ENCODE measurements at places on chromosomes 5 and 9.

GRCh38 chr9:27864644-27865438 lies 291.6 kb upstream of the C9orf72 start:
- H3K27me3 ChIP-seq = no peaks in the 10 kb centered on the region
- H3K4me1 ChIP-seq = no peaks in the 10 kb centered on the region
- H3K4me3 ChIP-seq = no peak overlapping the region

DNA sequence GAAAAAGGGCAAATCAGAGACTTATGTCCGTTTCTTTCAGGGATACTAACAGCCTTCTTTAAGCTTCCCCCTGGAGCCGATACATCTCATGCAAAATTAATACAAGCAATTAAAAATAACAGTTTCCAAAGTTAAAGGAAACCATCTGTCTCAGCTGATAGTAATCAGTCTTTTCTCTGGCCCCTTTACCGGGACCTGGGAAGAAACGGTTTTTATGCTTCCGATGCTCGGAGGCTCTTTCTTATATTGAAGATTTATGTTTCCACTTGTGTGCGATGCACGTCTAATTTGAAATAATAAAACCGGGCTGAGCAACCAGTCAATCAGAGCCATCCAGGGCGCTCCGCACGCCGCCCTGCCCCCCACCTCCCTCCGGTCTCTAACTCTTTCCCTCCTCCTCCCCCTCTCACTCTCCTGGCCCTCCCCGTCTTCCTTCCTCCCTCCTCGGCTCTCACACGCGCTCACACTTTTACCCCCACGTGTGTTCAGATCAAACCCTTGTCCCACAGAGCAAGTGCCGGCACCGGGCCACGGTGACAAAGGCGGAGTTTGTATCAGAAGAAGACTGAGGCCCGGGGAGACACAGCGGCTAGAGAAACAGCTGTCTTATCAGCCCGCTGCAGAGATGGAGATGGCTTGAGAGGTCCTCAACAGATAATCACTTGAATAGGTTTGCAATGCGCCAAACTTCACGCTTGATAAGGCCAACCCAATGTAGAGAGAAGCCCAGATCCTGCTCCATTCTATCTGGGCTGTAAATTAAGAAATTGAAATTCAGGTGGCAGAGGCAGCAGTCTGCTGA lies 5.1 kb upstream of the ELAVL2 start:
- H3K36me3 ChIP-seq = no peaks in the 10 kb centered on the region
- DNase-seq = no peak
- H3K27me3 ChIP-seq = no peaks in the 10 kb centered on the region
- H3K27ac ChIP-seq = no peak overlapping the region
- H3K4me3 ChIP-seq = no peak overlapping the region

DNA sequence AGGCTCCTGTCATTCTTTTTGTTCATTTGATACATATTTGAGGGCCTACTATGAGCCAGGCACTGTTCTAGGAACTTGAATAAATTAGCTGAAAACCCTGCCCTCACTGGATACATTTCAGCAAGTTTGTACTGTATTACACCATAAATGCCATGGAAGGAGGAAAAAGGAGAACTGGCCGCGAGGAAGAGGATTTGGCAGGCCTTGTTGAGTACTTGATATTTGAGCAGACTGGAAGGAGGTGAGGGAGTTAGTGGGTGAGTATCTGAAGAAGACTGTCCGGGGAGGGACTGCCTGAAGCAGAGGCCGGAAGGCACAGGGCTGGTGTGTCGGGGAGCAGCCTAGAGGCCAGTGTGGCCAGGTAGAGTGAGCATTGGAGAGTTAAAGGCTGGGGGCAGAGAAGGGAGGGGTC lies 4.5 kb downstream of the SNX30 start:
- H3K27me3 ChIP-seq = no peaks in the 10 kb centered on the region
- H3K4me1 ChIP-seq = peaks cover 33% of the 10 kb centered on the region
- DNase-seq = no peak
- no peaks in the 10 kb centered on the region for H3K36me3 ChIP-seq

DNA sequence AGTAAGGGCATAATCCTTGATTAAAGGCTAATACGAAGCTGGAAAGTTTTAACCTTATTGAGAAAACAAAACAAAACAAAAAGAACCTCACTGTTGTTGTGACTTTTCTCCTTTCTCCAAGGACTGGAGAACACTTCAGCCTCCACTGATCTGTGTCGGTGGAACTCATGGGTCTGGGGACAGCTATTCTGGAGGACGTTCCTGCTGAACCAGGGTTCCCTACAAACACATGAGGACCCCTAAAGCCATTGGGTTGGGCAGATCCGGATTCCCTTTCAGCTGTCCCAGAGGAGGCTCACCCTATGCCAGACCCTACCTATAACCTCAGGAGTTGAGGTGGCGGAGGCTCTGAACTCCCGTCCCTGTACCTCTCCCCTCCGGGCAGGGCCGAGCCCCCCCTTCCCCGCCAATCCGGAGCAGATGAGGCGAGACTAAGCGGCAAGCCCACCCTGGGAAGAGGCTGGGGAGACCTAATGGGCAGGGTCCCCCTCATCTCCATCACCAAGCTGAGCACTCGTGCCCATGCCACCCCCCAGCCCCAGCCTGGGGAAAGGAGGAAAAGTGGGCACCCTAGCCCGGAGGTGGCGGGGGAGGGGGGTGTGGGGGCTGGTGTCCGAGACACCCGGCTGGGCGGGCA lies 1.6 kb upstream of the TCF7 start:
- H3K27me3 ChIP-seq = no peaks in the 10 kb centered on the region
- H3K4me3 ChIP-seq = no peak overlapping the region
- no peaks in the 10 kb centered on the region for H3K36me3 ChIP-seq
- DNase-seq = no peak
- no peak overlapping the region for H3K27ac ChIP-seq

GRCh38 chr9:132648685-132649084 lies 21.1 kb downstream of the DDX31 start:
- H3K4me3 ChIP-seq = no peak overlapping the region
- H3K4me1 ChIP-seq = no peaks in the 10 kb centered on the region
- no peak overlapping the region for H3K27ac ChIP-seq
- no peaks in the 10 kb centered on the region for H3K27me3 ChIP-seq

DNA sequence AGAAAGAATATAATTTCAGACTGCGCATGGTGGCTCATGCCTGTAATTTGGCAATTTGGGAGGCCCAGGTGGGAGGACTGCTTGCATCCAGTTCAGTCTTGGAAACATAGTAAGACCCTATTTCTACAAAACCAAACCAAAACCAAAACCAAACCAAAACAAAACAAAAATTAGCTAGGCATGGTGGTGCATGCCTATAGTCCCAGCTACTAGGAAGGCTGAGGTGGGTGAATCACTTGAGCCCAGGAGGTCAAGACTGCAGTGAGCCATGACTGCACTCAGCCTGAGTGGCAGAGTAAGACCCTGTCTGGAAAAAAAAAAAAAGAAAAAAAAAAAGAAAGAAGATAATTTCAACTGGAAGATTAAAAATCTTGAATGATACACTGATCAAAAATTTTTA lies 137.0 kb upstream of the ACOT12 start:
- DNase-seq = no peak
- no peaks in the 10 kb centered on the region for H3K4me1 ChIP-seq
- H3K4me3 ChIP-seq = no peak overlapping the region

DNA sequence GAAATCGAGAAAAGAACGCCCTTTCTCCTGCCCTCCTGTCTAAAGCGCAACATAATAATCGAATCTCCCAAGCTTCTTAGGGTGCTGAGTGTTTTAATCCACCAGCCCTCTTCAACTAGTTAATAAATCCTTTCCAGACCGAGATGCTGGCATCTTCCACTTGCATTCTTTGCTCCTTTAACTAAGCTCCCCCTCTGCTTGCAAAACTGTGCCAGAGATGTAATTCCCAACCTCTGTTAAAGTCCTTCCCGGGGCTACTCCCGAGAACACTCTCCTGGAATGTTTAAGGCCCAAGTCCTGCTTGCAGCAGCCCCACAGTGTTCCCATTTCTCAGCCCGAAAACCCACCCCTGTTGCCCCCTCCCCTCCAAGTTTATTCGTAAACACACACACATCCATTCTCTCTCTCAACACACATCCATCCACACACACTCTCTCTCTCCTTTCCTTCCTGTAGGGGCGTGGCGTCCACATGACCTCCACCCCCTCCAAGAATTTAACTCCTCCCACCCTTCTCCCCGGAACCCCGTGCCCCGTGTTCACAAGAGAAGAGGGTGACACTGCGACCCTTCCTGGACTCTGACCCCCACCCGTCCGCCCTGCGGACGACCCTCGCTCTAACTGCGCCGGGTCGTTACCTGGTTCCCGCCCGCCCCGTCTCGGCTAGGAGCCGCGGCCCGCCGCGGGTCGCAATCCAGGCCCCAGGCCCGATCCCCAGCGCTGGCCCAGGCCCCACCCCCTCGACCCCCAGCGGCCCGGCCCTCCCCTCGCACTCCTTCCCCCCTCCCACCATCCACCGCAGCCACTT lies 7.0 kb upstream of the MGAT1 start:
- peak; percentile 95 for DNase-seq
- peak overlapping the region; percentile 71 for H3K4me3 ChIP-seq
- H3K4me1 ChIP-seq = peaks cover 55% of the 10 kb centered on the region
- H3K27me3 ChIP-seq = no peaks in the 10 kb centered on the region

DNA sequence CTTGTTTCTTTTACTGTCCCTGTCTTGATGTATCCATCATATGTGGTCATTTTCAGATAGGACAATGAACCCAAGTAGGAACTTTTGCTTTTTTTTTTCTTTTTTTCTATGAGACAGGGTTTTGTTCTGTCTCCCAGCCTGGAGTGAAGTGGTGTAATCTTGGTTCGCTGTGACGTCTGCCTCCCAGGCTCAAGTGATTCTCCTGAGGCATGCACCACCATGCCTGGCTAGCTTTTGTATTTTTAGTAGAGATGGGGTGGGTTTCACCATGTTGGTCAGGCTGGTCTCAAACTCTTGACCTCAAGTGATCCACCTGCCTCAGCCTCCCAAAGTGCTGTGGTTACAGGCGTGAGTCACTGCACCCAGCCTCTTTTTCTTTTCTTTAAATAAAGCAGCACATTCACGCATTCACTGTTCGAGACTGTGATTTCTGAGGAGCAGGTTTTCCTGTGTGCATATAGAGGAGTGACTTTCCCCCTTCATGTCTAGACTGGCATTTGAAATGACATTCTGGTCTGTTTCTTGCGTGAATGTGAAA lies 448.5 kb downstream of the KDM4C start:
- H3K27ac ChIP-seq = no peak overlapping the region
- no peaks in the 10 kb centered on the region for H3K4me1 ChIP-seq
